ENCODE measurements at places on chromosomes 12 and 14. TPM values are rescaled to one million over a fixed set of nuclear protein-coding genes. Genes with fewer than 3 reads are reported as not detected.

- no peak for DNase-seq
Measured at GRCh38 chr14:102363182-102363943, 622 bp downstream of the TECPR2 start.

- DNase-seq = no peak
Measured at GRCh38 chr14:64549791-64550620, at the start of gene PPP1R36. Gene PPP1R36, plus strand, starts transcription at chr14:64549961. Its CDS starts 37 bp downstream, at chr14:64549998.

DNA sequence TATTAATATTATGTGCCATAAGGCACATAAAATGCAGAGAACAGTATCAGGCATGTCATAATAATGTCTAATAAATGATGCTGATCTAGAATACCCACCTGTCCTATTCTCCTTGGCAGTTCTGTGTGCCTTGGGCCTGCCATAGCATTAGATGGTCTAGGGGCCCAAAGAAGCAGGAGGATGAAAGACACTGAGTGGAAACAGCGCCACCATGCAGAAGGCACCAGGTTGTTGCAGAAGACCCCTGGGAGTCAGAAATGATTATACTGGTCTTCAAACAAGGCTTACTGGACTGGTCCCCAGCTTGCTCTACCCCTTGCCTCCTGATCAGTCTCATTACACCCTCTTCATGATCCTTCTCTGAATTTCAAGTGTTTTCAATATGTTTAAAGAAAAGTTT, 353.3 kb downstream of the GRIN2B start:
- no peak for DNase-seq

GRCh38 chr14:96038920-96039632, at the start of gene C14orf132:
Gene C14orf132, plus strand, starts transcription at chr14:96039362. Its CDS starts 139 bp downstream, at chr14:96039501.
- DNase-seq = peak; percentile 87

LDHB gene
- 23.2 TPM for total RNA-seq

LTBP2 gene
- 1.1 TPM for total RNA-seq

All from left lobe of liver (tissue), 2 donors.